ENCODE measurements at places on chromosomes 1 and 21.

DNA sequence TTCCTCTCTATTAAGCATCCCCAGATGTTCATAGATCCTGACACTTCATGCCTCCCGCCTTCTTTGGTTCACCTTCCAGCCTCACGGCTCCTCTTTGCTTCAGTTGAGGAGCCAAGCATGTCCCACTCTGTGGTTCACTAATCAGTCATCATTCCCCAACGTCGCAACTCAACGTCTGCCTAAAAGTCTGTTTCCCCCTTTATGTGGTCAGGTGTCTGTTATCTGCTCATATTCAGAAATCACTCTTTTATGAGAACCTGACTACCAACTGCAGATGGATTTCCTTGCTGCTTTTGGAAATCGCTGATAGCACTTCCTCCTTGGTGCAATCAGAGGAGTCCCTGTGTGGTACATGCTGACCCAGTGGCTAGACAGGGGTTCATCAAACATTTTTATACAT is 94.1 kb upstream of the VANGL1 start:
- DNase-seq: no peak

DNA sequence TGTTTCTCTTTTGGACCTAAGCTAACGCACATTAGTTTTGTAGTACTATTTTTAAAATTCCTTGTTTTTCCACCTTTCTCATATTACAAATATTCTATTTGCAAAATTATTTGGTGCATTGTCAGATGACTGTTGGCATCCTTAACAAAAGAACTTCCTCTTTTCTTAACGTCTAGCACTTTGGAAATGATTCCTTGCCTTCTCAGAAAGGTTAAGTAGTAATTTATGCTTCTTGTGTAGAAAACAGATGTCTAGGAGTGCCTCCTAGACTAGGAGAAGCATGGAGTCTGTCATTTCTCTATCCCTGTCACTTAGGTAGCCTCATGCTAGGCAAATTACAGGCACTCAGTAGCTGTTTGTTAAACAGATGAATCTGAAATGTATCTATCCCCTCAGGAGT is 64.4 kb downstream of the HSPA13 start:
- DNase-seq: no peak

GRCh38 chr1:102365071-102365470 is 368.3 kb upstream of the OLFM3 start:
- no peak for DNase-seq

GRCh38 chr21:33396951-33397350 is 6.3 kb upstream of the IFNGR2 start:
- no peak for DNase-seq

DNA sequence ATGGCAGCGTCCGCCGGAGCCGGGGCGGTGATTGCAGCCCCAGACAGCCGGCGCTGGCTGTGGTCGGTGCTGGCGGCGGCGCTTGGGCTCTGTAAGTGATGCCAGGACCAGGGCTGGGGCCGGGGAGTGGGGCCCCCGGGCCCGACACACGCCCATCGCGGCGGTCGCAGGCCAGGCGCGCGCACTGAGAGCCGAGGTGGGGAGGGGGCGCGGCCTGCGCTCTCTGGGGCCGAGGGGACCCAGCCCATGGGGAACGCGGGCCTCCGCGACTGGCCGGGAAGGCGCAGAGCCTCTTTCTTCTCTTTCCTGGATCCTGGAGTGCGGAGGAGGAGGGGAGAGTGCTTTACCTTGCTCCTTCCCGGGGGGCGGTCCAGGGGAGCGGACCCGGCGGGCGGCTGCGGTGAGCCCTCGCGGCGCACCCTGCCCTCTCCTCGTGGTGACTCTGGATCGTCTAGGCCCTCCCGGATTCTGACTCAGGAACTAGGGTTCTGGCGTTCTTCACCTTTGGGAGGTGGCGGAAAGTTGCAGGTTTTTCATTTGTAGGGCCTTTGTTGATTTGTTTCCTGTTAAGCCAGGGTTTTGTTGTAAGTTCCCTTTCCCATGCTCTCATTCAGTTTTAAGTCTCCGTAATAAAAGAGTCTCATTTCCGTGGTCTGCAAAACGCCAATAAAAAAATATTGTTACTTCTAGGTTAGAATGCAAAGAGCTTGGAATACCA is 529 bp downstream of the MPZL1 start:
- peak; percentile 27 for DNase-seq

DNA sequence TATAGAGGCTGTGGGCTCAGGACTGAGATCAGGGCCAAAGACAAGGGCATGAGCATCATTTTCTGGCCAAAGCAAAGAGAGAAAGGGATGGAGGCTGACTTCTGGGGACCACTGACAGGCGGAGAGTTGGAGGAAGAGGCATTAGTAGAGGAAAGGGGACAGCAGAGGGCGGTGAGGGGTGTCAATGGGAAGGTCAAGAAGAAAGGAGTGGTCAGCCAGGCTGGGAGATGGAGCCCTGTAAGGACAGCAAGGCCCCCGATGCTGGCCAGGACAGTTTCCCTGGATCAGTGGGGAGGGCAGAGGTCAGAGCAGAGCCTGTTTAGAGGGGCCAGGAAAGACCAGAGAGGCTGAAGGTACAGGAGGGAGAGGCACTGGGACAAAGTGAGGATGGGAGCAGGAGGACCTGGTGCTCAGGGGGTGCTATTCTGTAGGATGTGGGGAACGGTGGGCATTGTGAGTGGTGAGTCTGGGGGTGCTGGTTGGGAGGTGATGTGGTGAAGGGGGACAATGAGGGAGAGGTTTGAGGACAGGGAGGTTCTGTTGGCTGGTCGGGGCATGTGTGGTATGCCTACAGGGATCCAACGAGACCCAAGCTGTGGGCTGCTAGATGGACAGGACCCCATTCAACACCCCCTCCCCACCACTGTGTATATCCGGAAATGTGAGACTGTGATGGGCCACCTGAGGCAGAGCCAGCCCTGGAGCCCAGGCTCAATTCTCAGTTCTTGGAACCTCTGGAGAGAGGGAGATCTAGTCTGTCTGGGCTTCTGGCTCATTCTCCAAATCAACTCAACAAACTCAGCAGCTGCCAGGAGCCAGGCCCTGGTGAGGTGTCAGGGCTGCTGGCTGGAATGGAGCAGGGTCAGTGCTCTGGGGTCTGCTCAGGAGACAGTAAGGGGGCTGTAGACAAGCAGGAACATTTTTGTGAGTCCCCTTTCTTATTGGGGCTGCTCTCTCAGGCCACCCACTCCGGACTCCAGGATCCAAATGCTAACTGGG is 1.4 kb upstream of the FAM151A start:
- no peak for DNase-seq
